Ureter (tissue), 1 donor: ENCODE measurements at places on chromosomes 1 and 21. TPM values are rescaled to one million over a fixed set of nuclear protein-coding genes. Genes with fewer than 3 reads are reported as not detected.
A peak's percentile ranks its signal among the peaks of the same experiment; 100 is the strongest.

- DNase-seq: no peak
Measured at GRCh38 chr1:248886237-248886895, 19.7 kb upstream of the PGBD2 start.

DNA sequence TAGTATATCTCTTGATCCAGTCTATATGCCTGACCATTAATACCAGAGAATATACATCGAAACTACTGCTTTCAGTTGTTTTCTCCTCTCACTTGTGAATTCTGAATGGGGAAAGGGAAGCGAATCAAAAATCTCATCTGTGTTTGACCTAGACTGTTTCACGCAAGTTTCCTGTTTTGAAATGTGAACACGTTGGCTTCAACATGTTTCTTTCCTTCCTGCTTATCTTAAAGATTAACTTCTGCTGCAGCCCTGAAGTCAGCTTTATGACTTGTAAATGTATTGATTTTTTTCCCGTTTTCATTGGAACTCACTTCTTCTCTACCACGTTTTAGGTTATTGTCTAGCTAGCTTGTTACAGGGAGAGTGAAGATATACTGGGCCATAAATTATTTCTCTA, 49.9 kb downstream of the SNX27 start:
- DNase-seq: no peak

- DNase-seq: no peak
Measured at GRCh38 chr1:245327842-245328241, 173.1 kb downstream of the KIF26B start.

GRCh38 chr1:161037661-161038522, 872 bp downstream of the TSTD1 start:
- peak; percentile 55 for DNase-seq

DNA sequence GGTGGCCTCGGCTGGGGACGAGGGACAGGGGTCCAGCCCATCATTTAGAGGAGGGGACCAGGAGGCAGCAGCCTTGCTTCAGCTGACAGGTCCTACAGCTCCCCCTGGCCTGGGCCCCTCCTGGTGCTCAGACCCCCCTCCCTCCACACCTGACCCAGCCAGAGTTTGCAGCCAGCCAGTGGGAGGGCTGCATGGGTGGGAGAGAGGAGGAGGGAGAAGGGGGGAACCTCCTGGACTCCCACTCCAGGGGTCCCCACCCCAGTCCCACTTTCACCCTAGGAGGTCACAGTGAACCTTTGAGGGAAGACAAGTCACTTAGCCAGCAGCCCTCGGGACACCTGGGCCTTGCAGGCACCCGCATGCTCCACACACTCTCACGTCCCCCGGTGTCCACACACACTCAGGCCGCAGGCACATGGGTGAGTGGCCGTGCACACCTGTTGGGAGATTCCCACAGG, 108.9 kb upstream of the ZBTB40 start:
- no peak for DNase-seq

- no peak for DNase-seq
Measured at GRCh38 chr1:185732951-185733350, 1.2 kb upstream of the HMCN1 start.

OR10Z1 gene
- not detected for total RNA-seq

CLDN17 gene
- total RNA-seq: not detected

SPRR2D gene
- not detected for total RNA-seq

ITSN1 gene
- 52.5 TPM for total RNA-seq

PDE4B gene
- total RNA-seq: 9.5 TPM

SNX7 gene
- 25.0 TPM for total RNA-seq

TFF3 gene
- total RNA-seq: 3.0 TPM

KRTAP22-1 gene
- total RNA-seq: not detected
